ENCODE measurements at places on chromosomes 16 and 17.

- peak; percentile 48 for DNase-seq
Observed at GRCh38 chr17:73952480-73953205, 250.8 kb upstream of the RPL38 start.

GRCh38 chr17:37059493-37059892 lies 110.7 kb downstream of the AATF start:
- no peak for DNase-seq

DNA sequence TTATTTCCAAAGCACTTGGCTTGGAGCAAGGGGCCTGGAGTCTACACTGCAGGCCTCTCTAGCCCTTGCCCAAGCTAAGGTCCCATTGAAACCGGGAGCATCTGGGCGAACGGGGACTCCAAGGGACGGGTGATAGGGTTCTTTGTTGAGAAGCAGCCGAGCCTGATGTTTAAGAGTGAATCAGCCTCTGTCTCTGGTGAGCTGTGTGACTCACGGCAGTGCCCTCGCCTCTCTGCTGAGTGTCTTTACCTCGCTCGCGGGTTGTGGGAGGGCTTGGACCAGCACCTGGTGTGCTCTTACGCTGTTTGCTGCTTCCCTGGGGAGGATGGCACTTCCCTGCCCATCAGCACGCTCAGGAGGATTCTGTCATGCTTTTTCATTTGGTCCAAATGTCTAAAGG lies 1.3 kb downstream of the HGS start:
- no peak for DNase-seq

DNA sequence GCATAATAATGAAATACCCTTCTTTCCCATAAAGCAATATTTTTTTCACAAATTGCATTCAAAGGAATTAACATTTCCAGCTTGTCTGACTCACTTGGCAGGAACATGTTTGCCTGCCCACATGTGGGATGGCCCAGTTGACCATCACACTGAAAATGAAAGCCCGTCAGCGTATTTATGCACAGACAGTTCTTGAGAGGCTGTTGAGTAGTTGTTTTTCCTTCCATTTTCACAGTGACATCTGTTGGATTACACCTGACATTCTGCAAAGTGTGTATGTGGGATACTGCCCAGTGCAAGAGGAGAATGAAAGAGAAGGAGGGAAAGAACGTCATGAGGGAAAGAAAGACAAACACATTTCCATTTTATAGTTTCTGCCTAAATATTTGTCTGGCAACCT lies 29.7 kb downstream of the HS3ST4 start:
- DNase-seq = no peak

DNA sequence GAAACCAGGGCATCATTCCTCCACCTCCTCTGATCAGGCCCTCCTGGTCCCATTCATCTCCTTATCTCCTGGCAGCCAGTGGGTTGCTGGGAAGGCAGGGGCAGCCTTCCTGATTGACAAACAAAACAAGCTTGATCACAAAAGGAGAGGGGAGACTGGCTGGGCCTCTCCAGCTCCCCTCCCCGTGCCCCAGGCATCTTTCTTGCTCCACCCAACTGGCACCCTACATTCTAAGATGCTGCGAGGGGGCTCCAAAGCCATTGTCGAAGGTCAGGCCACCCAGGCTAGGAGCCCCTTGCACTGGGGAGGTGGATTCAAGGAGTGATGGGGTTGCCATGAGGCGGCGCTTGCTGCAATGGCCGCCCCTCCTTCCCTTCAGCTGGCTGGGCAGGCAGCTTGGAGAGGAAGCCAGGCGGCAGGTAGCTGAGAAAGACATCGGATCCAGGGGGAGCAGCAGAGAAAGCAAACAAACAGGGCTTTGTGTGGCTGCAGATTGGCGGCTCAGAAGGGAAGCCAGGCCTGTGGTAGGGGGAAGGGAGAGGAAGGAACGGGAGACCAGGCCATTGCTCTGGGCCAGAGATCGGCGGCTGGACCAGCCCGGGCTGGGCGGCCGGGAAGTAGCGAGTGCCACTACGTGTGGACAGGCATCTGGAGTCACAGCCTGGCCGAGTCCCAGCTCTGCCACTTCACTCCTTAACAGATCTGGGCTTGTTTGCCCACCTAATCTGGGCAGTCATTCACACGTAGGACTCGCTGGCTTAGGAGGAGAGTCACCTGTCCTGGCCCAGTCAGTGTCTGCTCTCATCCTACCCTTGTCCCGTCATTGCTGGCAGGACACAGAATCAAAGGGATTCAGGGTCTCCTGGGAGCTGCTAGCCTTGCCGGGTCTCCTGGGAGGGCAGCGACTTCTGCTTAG lies 12.3 kb downstream of the RAI1 start:
- no peak for DNase-seq

DNA sequence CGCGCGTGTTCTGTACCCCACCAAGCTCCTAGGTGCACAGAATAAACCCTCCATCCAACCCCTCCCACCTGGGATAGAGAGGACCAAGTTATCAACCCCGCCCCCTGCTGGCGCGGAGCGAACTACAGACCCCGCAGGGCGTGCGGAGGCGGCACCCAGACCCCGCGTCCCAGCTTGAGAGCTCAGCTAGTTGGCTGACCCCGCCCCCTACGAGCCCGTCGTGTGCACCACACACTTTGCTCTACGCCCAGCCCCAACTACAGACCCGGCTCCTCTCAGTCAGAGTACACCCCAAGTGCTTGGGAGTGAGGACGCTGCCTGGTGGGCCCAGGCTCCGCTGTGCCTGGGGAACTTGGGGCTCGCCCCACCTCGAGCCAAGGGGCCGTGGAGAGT lies 1.5 kb downstream of the GRIN2A start:
- DNase-seq = peak; percentile 39

DNA sequence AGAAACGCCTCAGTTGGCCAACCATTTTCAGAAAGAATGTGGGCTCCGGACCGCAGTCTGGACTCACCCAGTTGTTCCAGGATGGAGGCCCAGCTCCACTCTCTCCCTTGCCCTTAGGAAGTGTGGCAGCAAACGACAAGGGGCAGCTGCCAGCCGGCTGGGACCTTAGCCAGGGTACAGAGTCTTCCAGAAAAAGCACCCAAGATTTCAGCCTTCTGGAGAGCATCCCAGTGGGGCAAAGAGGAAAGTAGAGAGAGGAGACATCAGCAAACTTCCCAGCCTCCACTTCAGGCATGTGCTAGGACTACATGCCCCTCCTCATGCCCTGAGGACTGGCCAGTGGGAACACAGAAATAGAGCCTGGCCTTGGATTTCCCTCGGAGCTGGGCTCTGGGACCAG lies 56.8 kb upstream of the SCNN1B start:
- no peak for DNase-seq

GRCh38 chr17:78665952-78666920 lies 89.0 kb upstream of the DNAH17 start:
- peak; percentile 64 for DNase-seq

- DNase-seq = no peak
Observed at GRCh38 chr17:69834494-69834893, 240.5 kb upstream of the KCNJ16 start.

- DNase-seq = peak; percentile 72
Observed at GRCh38 chr16:85615014-85615851, 2.1 kb downstream of the GSE1 start.

- DNase-seq = no peak
Observed at GRCh38 chr17:76493505-76494167, 7.6 kb downstream of the RHBDF2 start.

- DNase-seq = no peak
Observed at GRCh38 chr17:81580481-81580880, 28.3 kb upstream of the FAAP100 start.

DNA sequence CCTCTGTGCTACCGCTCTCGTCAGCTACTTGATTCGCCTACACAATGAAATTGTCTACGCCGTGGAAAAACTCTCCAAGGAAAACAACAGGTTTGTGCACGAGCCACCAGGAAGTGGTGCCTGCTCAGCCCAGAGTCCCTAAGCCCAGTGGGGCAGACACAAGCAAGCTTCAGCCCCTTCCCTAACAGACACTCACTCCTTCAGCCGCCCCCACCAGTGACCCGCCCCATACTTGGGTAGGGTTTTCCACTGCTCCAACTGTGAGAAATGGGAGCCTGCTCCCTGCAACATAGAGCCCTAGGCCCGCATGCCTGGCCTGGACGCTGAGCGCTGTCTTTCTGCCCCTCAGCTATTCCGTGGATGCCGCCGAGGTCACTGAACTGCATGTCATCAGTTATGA lies 28.6 kb upstream of the ENDOV start:
- DNase-seq = no peak

DNA sequence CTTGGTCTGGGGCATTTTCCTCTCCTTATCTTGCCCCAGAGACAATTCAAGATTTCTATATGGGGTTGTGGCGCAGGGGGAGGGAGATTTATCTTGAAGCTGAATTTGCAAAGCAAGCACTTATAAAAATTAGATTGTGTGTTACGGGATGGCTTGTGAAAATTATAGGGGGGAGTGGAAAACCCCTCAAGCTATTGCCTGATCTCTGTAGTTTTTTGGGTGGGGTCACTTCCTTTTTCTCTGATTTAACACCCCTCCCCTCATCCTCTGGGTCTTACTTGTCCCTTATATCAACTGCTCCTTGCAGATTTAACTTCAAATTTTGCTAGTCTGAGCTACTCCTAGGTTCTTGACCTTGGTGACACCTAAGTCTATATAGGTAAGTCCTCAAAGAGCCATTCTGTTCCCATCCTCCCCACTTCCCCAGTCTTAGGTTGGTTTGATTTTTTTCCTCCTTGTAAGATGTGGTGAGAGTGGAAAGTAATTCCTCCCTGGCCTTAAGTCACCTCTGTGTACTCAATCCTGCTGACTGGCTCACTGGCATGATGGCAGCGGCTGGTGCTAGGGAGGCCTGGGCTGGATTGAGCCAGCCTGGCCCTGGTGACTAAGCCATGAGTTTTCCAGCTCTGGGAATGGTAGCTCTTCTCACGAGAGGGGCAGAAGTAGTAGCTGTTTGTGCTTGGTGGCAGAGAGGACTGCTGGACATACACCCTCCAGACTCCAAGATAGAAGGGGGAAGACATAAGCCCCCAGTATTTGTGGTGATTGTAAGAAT lies 2.3 kb downstream of the ARL4D start:
- DNase-seq = no peak

DNA sequence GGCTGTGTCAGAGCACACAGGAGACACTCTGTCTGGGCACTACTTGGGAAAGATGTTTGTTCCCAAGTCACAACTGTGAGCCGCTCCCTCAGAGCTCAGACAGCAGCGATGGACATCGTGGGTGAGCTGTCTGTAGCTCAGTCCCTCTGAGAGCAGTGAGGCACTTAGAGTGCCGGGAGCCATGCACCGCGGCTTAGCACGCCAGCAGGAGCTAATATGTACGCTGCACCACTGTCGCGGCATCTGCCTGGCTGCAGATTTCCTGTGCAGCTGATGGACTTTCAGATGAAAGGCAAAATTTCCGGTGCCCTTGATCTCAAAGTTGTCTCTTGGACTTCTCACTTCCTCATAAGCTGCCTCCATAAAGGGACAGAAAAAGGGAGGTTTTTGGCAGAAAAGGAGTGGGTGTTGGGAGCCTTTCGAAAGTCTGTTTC lies 92.8 kb upstream of the ZNF469 start:
- DNase-seq = no peak

GRCh38 chr17:48416971-48417370 lies 13.0 kb downstream of the SKAP1 start:
- DNase-seq = no peak

GRCh38 chr17:12316021-12316420 lies 295.3 kb downstream of the MAP2K4 start:
- DNase-seq = no peak

DNA sequence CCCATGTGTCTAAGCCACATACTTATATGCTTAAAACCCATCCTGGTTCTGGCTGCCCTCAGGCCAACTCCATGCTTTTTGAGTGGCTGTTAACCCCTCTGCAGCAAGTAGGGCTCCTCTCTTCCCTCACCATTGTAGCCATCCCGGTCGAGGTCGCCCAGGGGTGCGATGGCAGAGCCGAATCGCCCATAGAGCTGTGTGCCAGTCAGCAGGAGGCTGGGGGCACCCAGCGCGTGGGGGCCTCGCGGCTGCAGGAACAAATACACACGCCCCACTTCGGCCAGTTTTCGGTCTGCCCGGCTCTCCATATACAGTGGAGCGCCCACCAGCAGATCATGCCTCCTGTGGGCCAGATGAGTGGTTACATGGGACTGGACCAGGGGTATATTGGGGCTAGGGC lies 6.1 kb downstream of the ITGA2B start:
- no peak for DNase-seq

- no peak for DNase-seq
Observed at GRCh38 chr16:11301645-11302501, 20.7 kb upstream of the PRM1 start.

GRCh38 chr17:44022246-44022645 lies 7.5 kb upstream of the TMEM101 start:
- DNase-seq = no peak

GRCh38 chr16:85453194-85453678 lies 159.9 kb upstream of the GSE1 start:
- no peak for DNase-seq

DNA sequence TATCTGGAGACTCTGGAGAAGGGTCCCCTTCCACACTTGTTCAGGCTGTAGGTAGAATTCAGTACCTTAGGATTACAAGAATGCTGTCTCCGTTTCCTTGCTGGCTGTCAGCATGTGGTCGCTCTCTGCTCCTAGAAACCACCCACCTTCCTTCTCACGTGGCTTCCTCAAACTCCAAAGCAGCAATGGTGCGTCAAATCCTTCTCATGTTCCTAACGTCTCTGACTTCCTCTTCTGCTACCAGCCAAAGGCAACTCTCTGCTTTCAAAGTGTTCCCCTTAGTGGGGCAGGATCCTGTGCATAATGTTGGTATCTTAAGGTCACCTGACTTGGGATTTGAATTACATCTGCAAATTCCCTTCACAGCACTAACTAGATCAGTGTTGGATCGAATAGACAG lies 30.9 kb upstream of the DYNLRB2 start:
- no peak for DNase-seq

DNA sequence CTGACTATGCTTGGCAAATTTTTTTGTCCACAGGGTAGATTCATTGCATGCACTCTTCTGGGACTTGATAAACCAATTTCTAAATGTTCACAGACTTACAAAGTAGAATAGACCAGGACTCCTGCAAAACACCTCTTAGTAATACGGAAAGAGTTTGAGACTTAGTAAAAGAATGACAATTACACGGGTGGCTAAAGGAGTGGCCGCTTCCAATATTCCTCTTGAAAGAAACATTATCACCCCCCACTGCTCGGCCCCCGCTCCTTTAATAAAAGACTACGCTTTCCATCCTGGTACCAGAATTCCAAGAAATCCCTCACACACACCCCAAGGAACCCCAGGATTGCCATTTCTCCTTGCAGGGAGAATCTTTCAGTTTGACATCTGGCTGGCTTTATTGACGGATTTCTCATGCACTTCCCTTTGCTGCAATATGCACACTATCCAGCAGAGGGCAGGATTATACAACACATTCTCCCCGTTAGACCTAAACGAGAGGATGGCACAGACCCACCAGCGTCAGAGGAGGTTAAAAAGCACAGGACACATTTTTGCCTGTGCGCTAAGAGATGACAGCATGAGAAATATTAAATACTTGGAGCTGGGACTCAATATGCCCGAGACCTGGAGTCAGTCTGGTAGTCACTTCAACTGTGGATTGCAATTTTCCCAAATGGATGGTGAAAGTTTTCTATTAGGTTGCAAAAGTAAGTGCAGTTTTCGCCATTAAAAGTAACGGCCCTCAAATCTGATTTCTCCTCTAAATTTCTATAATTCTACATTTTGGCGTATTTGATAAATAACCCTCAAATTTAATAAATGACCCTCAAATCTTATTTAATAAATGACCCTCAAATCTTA lies 46.6 kb upstream of the NUDT7 start:
- DNase-seq = peak; percentile 57

- DNase-seq = no peak
Observed at GRCh38 chr17:67164302-67164701, 80.7 kb downstream of the HELZ start.

Measured in stimulated activated naive CD8-positive, alpha-beta T cell treated with anti-CD3 and anti-CD28 coated beads, Interleukin-15, amount 100 ng/mL, for 72 hours (primary cell).